Uterus (tissue), 4 donors: ENCODE measurements at places on chromosomes 7 and 10. TPM values are rescaled to one million over a fixed set of nuclear protein-coding genes. Genes with fewer than 3 reads are reported as not detected.

The CCL24 gene
- not detected for total RNA-seq

The BRAT1 gene
- 34.1 TPM for total RNA-seq

The NPY4R2 gene
- not detected for total RNA-seq

The DPP6 gene
- 27.1 TPM for total RNA-seq

The MYOZ1 gene
- total RNA-seq, result not detected

- no peak for DNase-seq
These were observed 13.8 kb downstream of the MTERF1 start for GRCh38 chr7:91866599-91867148.

DNA sequence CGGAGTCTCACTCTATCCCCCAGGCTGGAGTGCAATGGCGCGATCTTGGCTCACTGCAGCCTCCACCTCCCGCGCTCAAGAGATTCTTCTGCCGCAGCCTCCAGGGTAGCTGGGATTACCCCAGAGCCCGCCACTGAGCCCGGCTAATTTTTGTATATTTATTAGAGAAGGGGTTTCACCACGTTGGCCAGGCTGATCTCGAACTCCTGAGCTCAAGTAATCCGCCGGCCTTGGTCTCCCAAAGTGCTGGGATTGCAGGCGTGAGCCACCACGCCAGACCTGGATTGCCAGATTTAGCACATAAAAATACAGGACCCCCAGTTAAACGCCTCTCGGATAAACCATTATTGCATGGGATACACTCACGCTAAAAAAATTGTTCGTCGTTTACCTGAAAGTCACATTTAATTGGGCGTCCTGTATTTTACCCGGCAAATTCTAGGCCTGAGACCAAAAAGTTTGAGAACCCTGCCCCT is 375 bp upstream of the GATAD1 start:
- peak; percentile 17 for DNase-seq

DNA sequence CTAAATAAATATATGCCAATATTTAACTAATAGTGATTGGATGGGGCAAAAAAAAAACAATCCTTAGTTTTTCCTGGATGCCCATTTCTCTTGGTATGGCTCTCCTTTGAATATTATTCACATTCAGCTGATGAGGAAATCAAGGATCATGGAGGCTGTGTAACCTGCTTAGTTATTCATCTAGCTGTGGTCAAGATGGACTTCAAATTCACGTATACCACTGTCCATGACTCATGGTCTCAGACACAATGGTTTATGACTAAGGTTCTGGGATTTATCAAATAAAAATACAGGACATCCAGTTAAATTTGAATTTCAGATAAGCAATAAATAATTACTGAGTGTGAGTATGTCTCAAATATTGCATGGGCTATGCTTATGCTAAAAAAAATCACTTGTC is 191.5 kb upstream of the CELF2 start:
- no peak for DNase-seq

DNA sequence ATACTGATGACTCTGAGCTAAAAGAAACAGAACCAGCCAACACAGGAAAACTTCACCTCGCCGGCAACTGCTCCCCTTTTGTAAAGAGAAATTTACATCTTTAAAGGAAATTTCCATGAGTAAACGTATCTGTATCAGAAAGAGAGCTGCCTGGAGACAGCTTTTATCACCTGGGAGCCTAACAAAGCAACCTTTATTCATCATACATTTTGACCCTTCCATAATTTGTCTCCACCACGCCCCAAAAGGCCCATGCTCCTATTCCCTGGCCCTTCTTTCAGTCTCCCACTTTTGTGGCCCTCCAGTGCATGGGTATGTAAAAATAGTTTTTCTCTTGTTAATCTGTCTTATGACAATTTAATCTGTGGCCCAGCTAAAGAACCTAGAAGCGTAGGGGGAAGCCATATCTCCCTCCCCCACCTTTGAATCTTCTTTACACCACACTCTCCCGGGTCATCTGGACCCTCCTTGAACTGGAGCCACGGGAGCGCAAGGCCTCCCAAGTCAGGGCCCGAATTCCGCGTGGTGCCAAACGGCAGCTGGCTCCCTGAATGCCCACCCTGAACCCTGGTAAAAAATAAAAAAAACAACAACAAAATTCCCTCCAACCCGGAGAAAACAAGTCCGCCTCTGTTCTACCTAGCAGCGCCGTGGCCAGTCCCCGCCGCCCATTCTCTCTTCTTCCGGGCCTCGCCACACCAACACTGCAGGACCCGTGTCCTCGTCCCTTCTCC is 15.4 kb upstream of the FKBP9 start:
- DNase-seq, result no peak

DNA sequence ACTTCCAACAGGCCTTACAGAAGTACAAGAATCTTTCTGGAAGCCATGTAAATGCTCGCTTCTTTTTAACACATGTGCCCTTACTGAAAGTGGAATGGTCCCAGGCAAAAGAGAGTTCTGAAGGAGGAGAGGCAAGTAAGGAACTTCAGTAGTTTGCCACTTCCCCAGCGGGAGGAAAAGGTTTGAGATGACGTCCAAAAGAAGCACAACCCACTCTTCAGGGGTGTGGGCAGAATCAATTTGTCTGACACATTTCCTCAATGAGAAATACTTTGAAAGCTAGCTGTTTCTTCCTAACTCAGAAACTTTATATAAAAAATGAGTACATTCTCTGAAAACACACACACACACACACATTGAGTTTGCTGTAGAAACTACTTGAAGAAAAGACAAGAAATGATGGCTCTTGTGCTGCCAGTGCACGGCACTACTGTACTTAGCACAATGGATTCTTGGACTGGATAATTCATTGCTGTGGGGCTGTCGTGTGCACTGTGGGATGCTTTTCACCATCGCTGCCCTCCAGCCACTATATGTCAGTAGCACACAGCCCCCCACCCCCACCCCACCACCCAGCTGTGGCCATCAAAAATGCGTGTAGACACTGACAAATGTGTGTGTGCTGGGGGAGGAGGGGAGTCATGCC is 183.0 kb downstream of the SRPK2 start:
- no peak for DNase-seq

DNA sequence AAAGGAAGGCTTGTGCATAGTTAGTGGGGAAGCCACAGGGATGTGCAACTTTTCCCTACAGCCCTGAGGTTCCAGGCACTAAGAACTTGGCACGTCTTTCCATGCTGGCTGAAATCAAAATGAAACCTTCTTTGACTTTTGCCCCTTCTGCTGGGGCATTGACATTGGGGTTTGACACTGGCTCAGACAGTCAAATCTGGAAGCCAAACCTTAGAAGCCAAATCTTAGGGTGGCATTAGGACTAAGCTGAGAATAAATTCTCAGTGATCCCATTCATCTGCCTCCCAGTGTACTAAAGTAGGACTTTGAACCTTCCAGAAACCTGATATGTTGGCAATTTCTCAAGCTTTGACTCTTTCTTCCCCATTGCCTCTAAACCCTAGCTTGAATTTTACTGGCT is 31.3 kb upstream of the INSYN2A start:
- DNase-seq, result no peak

DNA sequence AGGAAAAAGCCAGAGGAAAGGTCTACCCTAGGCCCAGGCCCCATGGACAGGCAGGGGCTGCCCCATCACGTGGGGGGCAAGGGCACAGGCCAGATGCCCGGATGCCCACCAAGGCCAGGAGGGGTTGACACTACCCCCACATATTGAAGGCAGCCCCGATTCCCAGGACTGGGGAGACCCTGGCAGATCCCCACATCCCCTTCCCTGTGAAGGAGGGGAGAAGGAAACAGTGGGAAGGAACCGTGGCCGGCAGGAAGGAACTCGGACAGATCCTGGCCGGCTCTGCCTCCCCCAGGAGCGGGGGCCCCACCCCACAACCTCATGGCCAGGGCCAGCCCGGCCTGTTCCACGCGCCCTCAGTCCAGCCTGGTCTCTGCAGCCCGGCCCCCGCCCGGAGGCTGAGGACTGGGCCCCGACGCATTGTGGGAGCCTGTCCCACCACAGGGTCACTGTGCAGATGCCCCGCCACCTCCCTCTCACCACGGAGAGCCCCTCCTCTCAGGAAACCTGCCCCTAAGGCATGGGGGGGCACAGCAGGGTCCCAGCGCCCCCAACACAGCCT is 41.3 kb downstream of the PAPOLB start:
- no peak for DNase-seq

DNA sequence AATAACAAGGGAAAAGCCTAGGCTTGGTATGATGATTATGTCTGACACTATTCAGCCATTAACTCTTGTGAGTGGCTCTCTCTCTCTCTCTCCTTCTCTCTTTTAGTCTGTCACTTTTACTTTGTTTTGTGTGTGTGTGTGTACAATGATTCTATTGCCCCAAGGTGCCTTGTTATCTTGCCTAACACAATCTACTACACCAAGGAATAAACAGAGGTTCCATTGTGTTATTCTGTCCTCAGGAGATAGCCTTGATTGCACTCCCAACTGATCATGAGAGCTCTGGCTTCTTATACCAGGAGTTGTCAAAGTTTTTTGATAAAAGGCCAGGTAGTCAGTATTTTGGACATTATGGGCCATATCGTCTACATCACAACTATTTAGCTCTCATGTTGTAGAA is 123.4 kb upstream of the CALCR start:
- DNase-seq, result no peak

DNA sequence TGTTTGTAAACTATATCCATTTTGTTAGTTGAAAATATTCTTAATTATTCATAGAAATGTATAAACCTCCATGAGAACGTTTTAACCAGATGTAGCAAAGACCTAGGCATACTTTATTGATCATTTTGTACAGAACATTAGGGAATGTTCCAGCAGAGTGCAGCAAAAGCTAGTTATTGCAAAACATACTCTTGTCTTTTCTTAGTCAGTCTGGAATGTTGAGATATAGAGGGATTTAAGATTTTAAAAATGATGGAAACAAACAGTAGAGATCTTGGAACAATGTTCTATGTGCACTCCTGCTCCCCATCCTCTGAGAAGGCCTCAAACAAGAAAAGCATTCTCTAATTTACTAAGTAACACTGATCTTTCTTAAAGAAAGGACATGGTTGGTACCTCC is 292.1 kb downstream of the BBS9 start:
- no peak for DNase-seq

GRCh38 chr10:435397-435796 is 254.1 kb downstream of the DIP2C start:
- DNase-seq, result no peak

GRCh38 chr10:121426307-121426706 is 171.9 kb downstream of the FGFR2 start:
- DNase-seq, result no peak

- no peak for DNase-seq
These were observed 208.7 kb upstream of the ZNF32 start for GRCh38 chr10:43857206-43857930.

DNA sequence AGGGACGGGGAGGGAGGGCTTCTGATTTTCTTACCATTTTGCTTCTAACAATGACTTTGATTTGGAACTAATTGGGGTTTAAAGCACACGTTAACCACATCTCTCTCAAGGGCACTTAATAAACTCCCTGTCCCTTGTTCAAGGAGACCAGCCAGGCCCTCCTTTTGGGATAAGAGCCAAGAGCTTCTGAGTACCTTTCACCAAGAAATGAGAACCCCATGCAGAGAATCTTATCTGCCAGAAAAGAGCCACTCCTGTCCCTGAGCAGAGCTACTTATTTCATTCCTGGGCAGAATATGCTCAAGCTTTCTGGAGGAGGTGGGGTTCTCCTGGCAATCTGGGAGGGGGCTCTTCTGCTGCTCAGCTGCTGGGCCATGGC is 574.6 kb downstream of the GALNT17 start:
- DNase-seq, result no peak

GRCh38 chr10:4771554-4772201 is 54.3 kb upstream of the AKR1E2 start:
- no peak for DNase-seq
